ENCODE measurements at places on chromosomes 4 and X.
A peak's percentile ranks its signal among the peaks of the same experiment; 100 is the strongest.

- no peak for DNase-seq
Measured at GRCh38 chr4:92198711-92199110, 105.1 kb upstream of the GRID2 start.

GRCh38 chr4:73855406-73855805 lies 2.3 kb downstream of the PF4V1 start:
- no peak for DNase-seq

GRCh38 chrX:149272690-149273463 lies 232.2 kb downstream of the IDS start:
- DNase-seq = no peak

- DNase-seq = no peak
Measured at GRCh38 chr4:44279066-44279465, 169.5 kb downstream of the KCTD8 start.

DNA sequence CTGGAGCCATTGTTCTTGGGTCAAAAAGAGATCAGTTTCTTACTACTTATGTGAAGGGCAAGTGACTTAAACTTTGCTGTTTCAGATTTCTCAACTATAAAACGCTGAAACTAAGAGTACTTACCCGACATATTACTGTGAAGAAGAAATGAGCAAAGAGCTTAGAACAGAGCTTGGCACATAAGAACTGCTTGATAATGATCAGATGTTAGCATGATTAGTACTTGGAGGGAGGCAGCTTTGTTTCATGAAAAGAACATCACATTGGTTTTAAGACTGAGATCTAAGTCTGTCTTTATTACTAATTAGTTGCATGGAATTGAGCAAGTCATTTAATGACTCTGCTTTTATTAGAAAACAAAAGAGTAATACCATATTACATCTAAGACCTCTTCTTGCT lies 169.1 kb downstream of the ARHGAP24 start:
- no peak for DNase-seq

- no peak for DNase-seq
Measured at GRCh38 chr4:26867914-26868684, 7.5 kb downstream of the STIM2 start.

DNA sequence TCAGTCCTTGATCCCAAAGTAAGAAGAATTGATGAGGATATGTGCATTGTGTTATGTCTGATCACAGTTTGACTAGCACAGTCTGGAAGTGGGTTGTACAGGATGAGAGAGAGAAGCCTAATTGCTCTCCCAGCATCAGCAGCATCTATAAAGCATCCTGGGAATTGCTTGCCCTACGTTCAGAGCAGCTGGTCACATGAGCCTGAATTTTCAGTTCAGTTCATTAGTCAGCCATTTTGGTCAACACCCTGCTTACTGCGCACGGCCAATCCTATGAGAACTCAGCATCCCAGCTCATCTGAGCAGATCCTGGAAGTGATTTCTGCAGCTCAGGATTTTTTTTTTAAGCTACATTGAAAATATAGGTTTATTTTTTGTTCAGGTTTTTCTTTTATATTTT lies at the start of gene RUFY3:
Gene RUFY3 (plus strand): TSS at position 218 of the 400 bp plus-strand sequence. CDS start 610 bp downstream, outside the sequence.
- DNase-seq = no peak

DNA sequence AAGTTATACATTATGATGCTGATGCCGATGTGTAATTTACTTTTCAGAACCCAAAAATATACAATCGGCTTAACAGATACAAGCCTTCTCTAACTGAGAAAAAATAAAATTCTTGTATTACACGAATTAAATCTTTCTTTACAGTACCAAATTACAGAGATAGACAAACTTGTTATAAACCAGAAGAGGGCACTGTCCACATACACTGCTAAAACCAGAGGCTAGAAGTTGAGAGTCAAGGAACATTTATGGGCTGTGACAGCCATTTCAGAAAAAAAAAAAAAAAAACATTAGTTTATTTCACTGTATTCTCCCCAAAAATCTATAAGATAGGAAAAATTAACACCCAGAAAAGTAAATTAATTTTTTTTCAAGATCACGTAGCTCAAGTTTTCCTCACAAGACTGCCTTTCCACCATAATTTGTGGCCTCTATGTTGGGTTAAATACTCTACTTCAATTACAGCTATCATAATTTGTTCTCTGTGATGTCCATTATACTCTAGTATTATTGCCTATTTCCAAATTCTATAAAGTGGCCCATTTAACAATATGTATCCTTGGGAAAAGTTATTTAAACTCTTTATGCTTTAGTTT lies 12.0 kb downstream of the EREG start:
- DNase-seq = no peak

DNA sequence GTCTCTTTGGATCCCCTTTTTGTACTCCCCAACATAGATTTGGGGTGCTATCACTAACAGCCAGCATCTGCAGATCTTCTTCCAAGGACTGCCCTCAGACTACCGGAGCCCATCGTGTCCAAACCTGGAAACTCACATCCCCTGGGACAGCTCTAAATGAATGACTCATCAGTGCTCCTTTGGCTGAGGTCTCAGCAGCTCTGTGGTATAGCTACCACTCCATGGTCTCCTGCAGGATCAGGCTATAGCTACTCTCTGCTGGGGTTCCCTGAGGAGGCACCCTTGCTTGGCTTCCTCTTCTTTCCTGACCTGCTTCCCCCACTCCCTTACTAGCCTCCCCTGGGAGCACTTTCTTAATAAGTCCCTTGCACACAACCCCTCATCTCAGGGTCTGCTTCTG lies 97.5 kb upstream of the PRPS2 start:
- DNase-seq = no peak

DNA sequence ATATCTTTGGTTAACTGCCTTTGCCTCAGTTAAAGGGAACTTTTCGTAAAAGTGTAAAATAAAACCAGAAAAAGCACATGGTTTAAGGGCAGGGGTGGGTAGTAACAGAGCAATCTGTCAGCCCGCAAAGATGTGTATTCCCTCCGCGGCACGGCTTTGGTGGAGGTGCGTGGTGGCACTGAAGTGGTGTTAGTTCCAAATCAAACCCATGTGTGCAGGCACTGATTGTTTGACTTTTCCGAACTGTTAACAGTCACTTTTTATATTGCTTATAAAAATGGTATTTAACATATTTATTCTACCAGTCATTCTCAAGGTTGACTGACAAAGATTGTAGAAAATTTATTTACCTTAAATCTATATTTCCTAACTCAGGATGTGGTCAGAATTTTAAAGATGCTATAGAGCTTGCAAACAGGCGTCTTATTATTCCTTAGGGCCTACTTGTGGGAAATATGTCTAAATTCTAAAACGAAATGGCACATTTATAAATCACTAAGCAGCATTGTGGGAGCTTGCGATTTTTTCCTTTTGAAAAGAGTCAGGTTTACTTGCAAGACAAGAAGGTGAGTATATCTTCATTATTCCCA lies 272.7 kb upstream of the PCDH18 start:
- DNase-seq = no peak

GRCh38 chr4:41940834-41941233 lies 5.6 kb downstream of the TMEM33 start:
- no peak for DNase-seq

GRCh38 chr4:56821381-56822243 lies at the start of gene SPINK2:
TSS of gene SPINK2 (minus strand) at chr4:56821701. CDS start at chr4:56821662, 39 bp downstream.
- peak; percentile 62 for DNase-seq

DNA sequence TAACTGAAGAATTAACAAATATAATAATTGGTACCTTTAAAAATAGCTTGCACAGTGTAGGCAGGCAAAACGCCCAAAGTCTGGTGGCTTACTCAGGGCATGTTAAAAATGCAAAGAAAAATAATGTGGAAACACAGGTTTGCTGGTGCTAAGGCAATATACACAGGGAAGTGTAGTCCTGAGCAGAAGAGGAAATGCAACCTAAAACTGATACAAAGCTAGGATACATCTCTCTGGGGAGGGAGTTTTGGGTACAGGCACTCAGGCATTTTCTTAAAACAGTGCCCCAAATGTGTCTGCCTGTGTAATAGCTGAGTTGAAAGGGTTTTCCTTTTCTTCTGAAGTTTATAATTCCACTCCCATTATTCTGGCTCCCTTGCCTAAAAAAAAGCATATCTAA lies 47.4 kb downstream of the TMPRSS11E start:
- DNase-seq = no peak

- no peak for DNase-seq
Measured at GRCh38 chrX:526295-527224, 104.0 kb upstream of the SHOX start.

DNA sequence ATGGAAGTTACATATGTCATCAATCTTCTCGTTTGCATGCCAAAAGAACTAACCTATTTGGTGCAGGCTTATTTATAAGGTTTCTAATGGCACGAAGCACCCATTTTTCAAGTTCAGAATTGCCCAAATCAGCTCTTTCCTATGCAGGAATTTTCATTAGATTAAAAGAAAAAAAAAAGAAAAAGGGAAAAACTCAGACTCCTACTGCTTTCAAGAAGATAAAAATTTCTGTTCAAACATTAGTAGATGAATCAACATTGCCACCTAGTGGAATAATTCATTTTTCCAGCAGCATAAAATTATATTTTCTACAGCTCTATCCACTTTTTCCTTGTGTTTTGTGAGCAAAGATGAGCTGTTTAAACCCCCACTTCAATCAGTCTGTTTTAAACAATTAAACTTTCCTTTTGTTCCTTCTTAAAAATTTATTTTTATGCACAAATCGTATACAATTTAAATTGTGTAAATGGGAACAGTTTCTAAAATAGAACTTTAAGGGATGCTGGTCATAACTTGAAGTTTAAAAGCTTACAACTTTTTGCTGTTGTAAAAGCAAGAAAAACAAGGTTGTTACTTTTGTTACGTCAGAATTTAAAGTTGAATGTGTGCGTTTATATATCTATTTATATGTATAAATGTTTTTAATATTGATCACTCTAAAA lies 309.9 kb downstream of the ARAP2 start:
- no peak for DNase-seq

GRCh38 chr4:139942241-139942640 lies 211.7 kb downstream of the MAML3 start:
- no peak for DNase-seq

Data from T-helper 17 cell (primary cell).